ENCODE measurements at places on chromosomes 7 and 10.

DNA sequence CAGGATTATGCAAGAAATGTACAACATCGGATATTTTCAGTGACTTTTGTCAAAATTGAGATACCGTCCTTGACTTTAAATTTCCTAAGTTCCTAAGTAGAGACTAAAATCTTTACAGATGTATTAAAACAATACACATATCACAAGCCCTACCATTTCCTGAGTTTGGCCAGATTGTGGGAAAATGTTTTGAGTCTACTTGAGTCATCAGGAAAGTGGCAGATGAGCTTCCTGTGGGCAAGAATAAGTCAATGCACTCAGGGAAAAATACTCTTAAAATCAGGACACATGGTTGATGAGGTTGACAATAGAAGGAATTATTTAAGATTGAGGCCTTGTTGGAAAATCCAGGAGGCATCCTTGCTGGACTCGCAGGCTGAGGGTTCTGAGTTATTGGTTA lies 162.5 kb downstream of the SNX10 start:
- DNase-seq, result no peak

- DNase-seq, result no peak
Measured at GRCh38 chr7:30147223-30147622, 12.4 kb downstream of the MTURN start.

DNA sequence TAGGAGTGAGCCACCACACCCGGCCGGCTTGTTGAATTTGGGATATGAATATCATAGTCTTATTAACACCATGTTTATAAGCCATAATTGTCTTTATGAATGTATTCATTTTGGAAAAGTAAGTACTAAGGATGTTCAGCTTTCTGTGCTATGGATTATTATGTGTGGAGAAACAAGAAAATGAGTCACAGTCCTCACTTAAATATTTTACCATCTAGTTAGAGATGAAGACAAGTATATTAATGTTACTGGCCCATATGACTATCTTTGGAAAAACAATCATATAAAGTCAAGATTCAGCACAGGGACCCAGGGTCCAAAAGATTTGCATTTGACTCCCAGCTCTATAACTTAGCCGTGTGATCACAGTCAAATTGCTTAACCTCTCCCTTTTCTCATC lies 9.8 kb upstream of the TOMM7 start:
- DNase-seq, result no peak

DNA sequence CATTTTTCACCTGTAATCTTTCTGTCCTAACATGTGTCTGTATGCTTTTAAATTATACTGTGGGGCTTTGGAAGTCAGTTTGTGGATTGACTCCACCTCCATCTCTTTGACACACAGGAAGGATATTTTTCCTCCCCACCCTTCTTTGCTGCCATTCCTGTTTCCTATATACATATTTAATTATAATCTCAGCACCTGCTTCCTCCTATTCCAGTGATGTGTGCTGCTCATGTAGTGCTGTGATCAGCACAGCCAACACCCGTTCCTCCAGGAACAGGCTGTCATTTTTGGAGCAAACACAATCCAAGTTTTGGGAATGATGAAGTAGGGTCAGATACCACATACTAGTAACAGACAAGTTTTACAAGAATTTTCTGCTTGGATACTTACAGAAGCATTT lies 135.0 kb upstream of the PRPS1L1 start:
- no peak for DNase-seq

GRCh38 chr7:124376111-124376510 lies 343.2 kb upstream of the TMEM229A start:
- no peak for DNase-seq

DNA sequence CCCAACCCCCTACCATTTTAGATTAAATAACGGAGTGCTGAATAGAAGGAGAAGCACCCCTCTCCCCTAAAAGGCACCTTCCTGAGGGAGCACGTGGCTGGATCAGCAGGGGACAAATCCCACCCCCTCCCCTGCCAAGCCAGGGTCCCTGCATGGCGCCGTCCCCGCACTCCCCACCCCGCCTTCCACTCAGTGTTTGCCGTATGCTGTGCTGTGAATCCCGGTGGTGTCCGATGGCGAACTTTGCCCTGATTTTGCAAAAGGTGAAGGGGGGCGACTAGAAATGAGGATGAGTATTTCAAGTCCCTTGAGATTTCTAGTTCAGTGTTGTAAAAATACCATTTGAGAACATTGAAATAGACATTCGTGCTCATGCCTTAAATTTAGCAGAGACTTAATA lies 83.5 kb upstream of the SH2B2 start:
- no peak for DNase-seq

- no peak for DNase-seq
Measured at GRCh38 chr10:122990278-122990677, 10.1 kb downstream of the PSTK start.

GRCh38 chr7:53690411-53690810 lies 655.0 kb downstream of the POM121L12 start:
- DNase-seq, result no peak

DNA sequence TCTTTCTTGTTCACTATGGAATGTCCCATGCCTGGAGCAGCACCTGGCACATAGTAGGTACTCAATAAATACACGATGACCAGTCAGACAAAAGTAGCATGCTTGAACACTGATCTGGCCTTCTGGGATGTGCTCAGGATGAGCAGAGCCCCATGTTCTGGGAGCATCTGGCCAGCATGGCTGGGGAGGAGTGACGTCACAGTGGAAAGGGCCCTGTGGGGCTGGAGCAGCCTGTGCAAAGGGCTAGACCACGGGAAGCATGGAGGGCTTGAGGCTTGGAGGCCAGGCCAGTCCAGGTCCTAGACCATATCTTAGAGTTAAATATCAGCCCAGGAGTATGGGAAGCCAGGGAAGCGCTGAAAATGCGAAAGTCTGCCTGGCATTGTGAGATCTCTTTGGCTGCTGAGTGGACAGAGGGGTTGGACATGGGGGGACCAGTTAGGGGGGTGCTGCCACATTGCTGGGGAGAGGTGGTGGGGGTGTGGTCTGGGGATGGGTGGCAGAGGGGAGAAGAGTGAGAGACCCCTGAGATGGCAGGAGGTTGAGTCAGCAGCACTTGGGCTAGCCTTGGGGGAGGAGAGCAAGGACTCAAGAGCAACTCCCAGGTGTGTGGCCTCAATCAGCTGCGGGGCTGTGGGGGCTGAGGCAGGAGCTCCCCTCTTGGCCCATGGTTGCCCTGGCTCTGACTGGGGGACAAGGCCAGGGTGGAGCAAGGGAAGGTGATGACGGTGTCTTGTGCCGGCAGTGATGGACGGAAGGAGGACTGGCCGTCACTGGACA lies 34.9 kb downstream of the ZCCHC24 start:
- DNase-seq, result no peak

DNA sequence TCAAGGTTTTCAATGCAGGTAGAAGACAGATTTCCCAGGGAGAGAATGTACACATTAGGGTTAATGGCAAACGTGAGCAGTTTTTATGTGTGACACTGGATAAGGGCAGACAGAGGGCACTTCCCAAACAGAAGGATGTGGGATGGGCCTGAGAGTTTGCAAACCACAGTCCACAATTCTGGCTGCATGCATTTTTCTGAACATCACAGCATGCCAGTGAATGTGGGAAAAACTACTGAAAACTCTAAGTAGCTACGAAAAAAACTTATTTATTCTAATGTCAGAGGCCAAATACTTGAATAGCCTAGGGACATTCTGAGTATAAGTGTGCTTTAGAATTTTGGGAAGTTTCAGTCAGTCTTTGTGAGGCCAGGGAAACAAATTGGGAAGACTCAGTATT lies 145.9 kb downstream of the NRCAM start:
- no peak for DNase-seq

DNA sequence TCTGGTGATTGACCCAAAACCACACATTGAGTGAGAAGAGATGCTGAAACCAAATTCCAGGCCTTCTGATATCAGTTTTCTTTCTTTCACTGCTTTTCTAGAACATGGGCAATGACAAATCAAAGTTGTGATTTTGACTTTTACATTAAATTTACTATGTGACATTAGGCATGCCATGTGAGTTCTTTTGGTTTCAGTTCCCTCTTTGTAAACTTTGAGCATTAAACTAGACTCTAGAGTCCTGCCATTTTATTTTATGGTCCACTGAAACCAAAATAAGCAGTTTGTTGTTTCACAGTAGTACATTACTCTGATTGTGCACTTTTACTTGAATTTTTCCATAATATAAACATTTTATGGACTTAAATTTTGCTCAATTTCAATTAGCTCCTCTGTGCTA lies 381.1 kb upstream of the SEMA3D start:
- DNase-seq, result no peak

GRCh38 chr10:107542607-107543006 lies 378.1 kb upstream of the SORCS1 start:
- DNase-seq, result no peak

GRCh38 chr10:130491693-130492050 lies 355.5 kb downstream of the GLRX3 start:
- DNase-seq, result no peak

GRCh38 chr10:69043931-69044531 lies 43.9 kb upstream of the SRGN start:
- no peak for DNase-seq

DNA sequence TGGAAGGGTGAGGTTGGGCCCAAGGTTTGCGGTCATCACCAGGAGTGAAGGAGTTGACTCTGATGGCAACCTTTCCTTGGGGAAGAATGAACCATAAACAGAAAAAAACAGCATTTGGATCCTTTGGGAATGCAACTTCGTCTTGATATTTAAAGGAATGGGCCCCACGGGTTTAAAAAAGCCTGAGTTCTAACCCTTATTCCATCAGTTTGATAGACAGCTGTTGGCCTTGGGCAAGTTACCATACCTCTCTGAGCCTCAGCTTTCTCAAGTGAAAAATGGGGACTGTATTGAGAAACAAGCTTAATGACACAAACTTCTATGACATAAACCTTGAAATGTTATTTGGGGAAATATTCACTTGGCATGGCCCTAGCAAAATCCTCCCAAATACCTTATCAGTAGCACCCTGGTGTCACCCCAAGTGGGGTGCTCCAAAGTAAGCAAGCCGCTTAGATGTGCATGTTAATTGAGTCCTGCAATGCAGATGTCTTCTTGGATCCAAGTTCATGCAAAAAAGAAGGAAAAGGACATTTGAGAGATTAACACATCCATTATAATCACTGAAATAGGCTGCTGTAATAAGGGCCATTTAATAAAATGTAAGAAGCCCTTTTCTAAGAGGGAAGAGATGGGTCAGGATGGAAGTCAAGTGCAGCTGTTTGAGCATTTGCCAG lies 13.8 kb downstream of the MXI1 start:
- no peak for DNase-seq

DNA sequence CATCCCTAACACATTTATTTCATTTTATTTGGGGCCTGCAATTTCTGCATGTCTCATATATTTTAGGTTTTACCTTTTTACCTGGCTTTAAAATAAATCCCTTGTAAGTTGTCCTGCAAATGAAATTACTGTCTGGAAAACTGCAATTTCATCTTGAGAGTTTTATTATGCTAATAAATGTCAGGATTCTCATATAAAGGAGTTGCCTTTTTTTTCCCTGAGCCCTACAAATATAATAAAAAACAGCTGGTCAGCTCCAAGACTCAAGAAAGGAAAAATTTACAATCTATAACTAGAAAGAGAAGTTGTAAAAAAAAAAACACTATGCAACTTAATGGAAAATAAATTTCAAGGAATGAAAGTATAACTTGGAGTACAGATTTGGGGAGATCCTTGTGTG lies 108.7 kb downstream of the SH2D4B start:
- no peak for DNase-seq

DNA sequence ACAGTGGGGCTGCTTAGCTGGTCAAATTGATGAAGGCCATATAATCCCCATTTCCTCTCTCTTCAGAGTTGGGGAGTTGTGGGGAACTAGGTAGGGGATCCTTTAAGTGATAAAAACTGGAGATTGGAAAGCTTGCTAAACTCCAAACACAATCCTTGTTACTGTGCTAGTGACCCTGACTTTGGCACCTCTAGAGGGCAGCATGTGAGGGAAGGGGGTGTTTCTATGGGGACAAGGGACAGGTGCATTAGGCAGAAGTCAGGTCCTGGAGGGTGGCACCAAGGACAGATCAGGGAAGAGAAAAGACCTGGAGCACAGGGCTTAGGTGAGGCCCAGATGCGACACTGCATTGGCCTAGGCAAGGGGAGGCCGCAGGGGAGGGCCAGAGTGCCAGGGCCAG lies 66.9 kb downstream of the CDHR3 start:
- DNase-seq, result no peak

- no peak for DNase-seq
Measured at GRCh38 chr10:108436096-108436495, 1271.6 kb upstream of the SORCS1 start.

DNA sequence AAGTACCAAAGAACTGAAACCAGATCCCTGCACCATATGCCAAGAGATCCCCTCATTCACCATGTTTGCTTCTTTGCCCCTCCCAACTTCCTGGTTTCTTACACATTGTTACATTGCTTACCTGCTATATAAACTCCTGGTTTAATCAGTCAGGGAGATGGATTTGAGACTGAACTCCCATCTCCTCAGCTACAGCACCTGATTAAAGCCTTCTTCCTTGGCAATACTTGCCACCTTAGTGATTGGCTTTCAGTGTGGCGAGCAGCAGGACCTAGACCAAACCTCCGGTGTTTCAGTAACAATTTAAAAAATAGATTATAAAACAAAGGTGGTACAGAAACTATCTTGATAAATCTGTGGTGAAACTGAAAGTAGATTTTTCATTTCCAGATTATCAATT lies 122.6 kb downstream of the ST7 start:
- DNase-seq, result no peak

DNA sequence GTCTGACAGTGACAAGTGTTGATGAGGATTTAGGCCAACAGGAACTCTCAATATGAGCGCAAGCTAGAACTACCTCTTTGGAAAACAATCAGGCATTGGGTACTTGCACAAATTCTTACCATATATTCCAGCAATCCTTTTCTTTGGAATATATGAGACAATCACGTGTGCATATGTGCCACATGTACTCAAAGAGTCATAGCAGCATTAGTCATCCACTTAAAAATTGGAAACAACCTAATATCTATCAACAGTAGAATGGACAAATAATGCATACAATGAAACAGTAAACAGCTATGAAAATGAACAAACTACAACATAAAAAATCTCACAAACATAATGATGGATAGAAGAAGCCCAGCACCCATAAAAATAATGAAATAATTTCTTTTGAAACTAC lies 179.7 kb downstream of the GLI3 start:
- no peak for DNase-seq

- DNase-seq, result no peak
Measured at GRCh38 chr7:29652556-29652955, 88.9 kb downstream of the PRR15 start.

- DNase-seq, result no peak
Measured at GRCh38 chr7:35753761-35754603, 46.9 kb upstream of the SEPTIN7 start.

- no peak for DNase-seq
Measured at GRCh38 chr10:17368708-17369272, 85.6 kb downstream of the ST8SIA6 start.

- DNase-seq, result no peak
Measured at GRCh38 chr7:98128346-98128745, 21.7 kb downstream of the LMTK2 start.

GRCh38 chr7:7946486-7946885 lies 22.1 kb upstream of the GLCCI1 start:
- no peak for DNase-seq

DNA sequence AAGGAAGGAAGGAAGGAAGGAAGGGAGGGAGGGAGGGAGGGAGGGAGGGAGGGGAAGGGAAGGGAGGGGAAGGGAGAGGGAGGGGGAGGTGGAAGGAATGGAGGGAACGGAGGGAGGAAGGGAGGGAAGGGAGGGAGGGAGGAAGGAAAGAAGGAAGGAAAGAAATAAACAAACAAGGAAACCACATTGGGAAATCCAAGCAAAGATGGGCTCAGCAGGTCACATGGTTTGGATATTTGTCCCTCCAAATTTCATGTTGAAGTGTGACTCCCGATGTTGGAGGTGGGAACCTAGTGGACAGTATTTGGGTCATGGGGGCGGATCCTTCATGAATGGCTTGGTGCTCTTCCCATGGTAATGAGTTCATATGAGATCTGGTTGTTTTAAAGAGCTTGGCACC lies 454.6 kb upstream of the C7orf33 start:
- DNase-seq, result no peak
